ENCODE measurements at places on chromosomes 16 and 17. TPM values are rescaled to one million over a fixed set of nuclear protein-coding genes. Genes with fewer than 3 reads are reported as not detected.

KCNJ18 gene
- not detected for total RNA-seq

GRCh38 chr16:75288181-75288580, 36.8 kb upstream of the BCAR1 start:
- no peak for DNase-seq

DNA sequence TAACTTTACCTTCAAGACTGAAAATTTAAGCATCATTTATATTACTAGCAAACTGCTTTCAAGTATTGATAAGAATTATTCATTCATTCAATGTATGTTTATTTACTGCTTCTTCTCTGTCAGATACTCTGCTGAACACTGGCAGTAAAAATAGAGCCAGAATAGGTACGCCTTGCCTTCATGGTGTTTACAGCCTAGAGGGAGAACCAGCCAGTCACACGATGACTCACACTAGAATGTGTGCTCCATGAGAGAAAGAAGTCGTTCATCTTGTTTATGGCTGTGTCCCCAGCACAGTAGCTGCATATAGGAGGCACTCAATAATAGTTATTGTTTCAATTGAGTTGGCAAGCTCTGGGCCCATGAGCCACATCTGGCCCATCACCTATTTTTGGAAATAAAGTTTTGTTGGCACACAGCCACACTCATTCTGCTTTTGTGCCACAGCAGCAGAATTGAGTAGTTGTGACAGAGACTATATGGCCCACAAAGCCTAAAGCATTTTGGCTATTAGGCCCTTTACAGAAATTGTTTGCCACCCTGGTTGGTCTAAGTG, 84.2 kb downstream of the TMC6 start:
- DNase-seq = no peak

DNA sequence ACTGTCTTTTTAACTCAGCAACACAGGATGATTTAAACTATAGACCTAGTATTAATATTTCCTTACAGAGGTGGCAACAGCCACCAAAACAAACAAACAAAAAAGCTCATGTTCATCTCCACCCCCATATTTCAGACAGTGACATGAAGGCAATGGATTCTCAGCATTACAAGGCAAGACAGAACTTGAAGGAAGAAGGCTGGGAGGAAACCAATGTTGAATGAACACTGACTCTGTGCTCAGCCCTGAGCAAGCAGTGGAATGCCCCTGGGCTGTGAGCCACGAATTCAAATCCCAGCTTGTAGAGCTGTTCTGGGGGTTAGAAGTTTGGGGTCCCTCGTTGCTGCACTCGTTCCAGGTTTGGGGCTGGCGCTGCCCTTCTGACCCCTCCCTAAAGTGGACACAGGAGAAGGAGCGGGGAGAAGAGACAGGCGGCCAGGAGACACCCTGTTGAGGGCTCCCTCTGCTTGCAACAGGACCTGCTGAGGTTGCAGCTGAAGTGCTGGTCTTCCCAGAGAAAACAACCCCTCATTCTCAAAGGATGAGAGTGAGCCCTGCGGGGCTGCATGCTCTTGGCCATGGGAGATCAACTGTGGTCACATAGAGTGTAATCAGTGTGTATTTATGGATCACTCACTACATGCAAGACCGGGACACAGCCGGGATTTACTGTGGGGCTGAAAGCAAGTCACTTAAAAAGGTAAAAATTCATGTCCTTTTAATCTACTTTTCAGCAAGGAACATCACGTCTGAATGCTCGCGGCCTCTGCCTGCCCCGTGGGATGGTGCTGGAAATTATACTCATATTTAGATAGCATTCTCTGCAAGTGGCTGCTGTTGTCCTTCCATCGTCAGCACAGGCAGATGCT, 34.3 kb downstream of the MYH3 start:
- no peak for DNase-seq

CTU2 gene
- 38.0 TPM for total RNA-seq

KRT27 gene
- total RNA-seq = not detected
